Daoy (cell line): ENCODE measurements at places on chromosomes 1 and 21. TPM values are rescaled to one million over a fixed set of nuclear protein-coding genes. Genes with fewer than 3 reads are reported as not detected.

- no peak for DNase-seq
Measured at GRCh38 chr1:76083189-76083588, 8.6 kb downstream of the ST6GALNAC3 start.

DNA sequence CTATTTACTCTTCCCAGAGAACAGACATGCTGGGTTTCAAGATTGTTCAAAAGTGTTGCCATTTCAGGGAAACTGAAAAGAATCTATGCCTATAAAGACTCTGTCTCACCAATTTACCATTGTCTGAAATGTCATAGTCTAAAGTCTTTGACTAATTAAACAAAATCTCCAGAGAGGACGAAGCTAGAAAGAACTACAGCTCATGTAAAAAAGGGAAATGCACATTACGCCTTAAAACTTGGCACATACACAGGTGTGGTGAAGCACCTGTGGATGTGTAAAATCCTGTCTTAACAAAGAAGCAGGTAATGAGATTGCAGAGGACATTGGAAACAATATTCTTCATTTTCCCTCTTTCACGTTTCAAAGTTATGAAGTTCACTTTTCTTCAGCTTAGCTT is 130.6 kb downstream of the EIF4G3 start:
- DNase-seq, result no peak

DNA sequence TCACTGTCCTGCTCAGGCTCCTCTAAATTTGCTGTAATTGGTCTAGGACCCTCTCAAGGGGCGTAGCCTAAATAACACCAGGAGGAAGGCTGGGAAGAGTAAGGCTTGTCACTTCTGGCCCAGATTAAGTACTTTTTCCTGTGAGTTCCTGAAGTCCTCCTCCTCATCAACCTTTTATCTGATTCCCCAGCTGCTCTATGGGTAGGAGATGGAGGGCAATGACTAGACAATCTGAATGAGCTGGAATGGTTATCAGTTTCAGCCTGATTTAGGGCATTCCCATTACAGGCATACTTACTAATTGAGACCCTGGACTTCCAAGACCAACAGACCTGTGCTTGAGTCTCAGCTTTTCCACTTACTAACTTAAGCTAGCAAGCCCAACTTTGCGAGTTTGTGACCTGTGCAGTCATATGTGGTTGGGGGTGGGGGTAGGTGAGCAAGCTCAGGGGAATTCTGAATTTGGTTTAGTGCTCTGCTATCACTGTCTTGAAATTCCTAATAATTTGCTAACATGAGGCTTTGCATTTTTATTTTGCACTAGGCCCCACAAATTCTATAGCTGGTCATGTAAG is 18.0 kb upstream of the FGGY start:
- DNase-seq, result no peak

DNA sequence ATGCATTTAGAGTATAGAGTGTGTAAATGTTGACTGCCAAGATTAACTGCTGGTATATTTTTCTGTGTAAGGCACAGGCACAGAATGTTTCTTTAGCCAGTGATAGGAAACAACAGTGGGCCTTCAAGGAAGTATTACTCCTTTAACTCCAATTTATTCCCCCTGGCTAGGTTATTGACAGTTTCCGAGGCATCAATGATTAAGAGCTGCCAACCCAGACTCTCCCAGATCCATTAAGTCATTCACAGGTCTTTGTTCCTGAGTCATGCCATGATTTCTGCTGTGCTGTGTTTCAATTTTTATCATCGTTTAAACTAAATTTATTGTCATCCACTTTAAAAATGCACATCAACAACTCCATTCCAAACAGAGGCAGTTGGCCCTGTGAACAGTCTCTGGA is 9.2 kb downstream of the ZNF648 start:
- no peak for DNase-seq

DNA sequence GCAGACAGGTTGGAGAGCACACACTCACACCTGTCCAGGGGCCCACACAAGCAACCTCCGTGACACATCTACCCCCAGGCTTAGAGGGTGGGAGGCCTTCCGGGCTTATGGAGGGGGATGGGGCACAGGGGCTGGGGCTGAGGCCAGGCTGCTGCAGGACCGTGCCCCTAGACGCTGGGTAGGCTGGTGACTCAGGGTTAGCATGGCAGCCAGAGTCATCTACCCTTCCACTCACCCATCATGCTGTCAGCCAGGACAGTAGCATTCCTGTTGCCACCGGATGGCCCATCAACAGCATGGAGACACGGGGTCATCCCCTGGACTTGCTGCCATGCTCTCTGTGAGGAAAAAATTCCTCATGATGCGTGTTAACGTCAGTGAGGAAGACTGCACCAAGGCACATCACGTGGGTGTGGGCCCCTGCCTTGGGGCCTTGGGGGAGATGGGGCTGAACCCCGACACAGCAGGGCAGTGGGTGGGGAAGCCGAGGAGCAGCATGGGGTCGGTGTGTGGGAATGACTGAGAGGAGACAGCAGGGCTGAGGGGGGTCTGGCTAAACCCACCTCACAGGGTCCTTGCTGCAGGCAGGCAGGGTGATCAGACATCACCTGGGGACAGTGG is 52.8 kb downstream of the WNT9A start:
- no peak for DNase-seq

DNA sequence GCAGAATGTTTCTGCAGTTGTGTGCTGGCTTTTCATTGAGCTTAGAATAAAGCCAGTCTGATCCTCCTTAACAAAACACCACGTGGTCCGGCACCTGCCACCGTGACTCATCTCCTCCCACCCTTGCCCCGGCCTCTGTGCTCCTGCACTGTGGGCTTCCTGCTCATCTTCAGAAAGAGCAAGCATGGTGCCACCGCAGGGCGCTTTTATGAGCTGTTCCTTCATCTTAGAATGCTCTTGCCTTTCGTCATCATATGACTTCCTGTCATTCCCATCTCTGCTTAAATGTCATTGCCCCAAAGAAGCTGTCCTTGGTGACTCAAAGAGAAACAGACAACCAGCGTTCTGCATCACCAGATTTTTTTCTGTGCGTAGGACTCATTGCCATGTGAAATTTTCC is 117.8 kb downstream of the HHAT start:
- peak; percentile 61 for DNase-seq

- no peak for DNase-seq
Measured at GRCh38 chr1:87795615-87796337, 467.1 kb downstream of the LMO4 start.

DNA sequence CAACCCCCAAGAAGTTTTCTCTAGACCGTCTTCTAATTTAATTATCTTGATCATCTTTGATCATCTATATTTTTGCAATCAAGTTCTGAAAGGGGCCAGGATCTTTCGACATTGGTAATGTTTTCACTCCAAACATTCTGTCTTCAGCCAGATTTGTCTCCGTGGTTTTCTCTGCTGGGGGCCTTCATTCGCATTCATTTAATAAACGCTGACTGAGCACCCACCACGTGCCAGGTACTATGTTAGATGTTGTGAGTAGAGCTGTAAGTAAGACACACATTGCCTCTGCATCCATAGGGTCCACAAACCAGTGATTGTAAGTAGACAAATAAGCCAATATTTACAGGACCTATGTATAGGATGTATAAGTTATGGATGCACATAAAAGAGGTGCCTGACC is 134.5 kb upstream of the MROH9 start:
- no peak for DNase-seq

GRCh38 chr1:107139833-107140702 is 771 bp upstream of the NTNG1 start:
- peak; percentile 82 for DNase-seq

- no peak for DNase-seq
Measured at GRCh38 chr21:29271927-29272333, 26.8 kb upstream of the BACH1 start.

- DNase-seq, result no peak
Measured at GRCh38 chr1:11923069-11923826, 3.0 kb downstream of the KIAA2013 start.

- no peak for DNase-seq
Measured at GRCh38 chr1:93499533-93499932, 51.6 kb downstream of the FNBP1L start.

DNA sequence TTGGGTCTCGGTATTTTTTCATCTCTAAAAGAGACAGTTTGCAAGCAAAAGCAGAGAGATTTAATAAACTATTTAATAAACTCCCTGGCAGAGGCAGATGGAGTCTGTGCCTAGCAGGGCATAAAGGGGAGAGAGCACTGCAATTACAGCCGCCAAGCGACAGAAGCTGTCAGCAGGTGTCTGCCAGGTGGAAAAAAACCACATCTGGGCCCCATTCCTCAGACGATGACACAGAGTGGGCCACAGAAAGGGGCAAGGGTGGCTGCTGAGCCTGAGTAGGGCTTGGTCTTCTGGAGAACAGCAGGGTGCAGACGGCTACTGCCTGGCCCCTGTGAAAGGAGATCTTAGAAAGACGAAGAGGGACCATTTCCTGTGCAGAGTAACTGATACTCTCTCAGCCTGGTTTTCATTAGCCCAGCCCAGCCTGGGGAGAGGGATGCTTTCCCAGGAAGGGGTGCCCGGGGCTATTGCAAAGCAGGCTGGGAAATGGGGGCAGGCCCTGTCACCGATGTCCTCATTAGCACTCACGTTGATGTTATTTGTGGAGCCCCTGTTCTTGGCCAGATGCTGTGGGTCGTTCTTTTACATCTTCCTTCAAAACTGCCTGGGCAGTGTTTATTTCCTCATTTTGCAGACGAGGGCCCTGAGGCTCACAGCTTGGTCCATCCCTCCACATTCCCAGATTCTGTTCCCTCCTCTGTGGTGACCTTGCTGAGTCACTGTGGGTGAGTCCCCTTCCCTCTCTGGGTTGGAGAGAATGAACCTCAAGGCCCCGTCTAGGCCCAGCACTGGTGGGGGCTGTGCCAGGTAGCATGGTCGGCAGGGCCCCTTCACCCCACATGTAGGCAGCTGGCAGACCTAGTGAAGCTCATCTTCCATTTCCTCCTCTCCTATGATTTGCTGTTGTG is 472.7 kb downstream of the PTPRU start:
- peak; percentile 91 for DNase-seq

The MTHFR gene
- 4.7 and 8.6 TPM in 2 replicates for total RNA-seq

The PLA2G2D gene
- not detected in 2 replicates for total RNA-seq

The B3GALT2 gene
- not detected in 2 replicates for total RNA-seq

The TNFRSF1B gene
- total RNA-seq, result 3.1 and 3.7 TPM in 2 replicates

The KRTCAP2 gene
- 123 and 131 TPM in 2 replicates for total RNA-seq

The SMCP gene
- not detected in 2 replicates for total RNA-seq

The CD2 gene
- not detected in 2 replicates for total RNA-seq

The LENEP gene
- not detected in 2 replicates for total RNA-seq
